NCI-H2081 treated with DMSO at 0.1 percent for 48 hours (cell line): ENCODE measurements at places on chromosomes 1 and 21.

DNA sequence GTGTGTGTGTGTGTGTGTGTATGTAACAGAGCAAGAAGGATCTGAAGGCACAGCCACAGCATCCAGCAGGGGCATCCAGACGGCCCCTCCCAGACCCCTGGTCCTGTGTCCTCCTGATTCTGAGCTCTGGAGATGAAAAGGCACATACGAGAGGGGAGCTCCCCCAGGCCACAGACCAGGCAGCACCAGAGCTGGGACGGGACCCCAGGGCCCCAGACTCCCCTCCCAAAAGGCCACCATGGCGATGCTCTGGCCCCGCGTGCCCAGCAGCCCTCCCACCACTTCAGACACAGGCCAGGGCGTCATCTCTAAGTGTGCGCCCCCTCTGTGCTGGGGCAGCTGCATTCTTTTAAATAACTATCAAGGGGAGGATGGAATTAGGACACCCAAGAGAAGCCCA, 245.8 kb downstream of the MATN1 start:
- no peak for DNase-seq

DNA sequence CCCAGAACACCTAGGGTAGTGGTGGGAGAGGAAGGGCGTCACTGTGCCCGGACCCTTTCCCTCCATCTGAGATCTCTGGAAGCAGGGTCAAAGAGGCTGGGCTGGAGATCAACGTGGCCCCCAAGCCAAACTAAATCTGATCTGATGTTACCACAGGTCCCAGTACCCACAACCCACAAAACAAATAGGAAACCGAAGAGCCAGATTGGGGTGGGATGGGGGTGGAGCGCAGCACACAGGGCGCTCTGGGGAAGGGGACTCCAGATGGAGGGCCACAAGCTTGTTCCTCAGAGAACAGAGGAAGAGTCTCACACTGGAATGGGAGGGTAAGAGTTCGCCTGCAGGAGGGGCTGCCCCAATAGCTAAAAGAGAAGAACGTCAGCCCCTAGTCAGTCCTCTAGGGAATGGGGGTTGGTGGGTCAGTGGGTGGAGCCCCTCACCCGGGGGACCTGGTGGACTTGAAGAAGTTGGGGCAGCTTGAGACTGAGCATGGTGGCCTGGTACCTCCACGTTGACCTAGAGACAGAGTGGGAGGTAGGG, 1.5 kb downstream of the PAQR6 start:
- no peak for DNase-seq

- no peak for DNase-seq
These were observed 428.5 kb upstream of the RGS18 start for GRCh38 chr1:191729742-191730141.

DNA sequence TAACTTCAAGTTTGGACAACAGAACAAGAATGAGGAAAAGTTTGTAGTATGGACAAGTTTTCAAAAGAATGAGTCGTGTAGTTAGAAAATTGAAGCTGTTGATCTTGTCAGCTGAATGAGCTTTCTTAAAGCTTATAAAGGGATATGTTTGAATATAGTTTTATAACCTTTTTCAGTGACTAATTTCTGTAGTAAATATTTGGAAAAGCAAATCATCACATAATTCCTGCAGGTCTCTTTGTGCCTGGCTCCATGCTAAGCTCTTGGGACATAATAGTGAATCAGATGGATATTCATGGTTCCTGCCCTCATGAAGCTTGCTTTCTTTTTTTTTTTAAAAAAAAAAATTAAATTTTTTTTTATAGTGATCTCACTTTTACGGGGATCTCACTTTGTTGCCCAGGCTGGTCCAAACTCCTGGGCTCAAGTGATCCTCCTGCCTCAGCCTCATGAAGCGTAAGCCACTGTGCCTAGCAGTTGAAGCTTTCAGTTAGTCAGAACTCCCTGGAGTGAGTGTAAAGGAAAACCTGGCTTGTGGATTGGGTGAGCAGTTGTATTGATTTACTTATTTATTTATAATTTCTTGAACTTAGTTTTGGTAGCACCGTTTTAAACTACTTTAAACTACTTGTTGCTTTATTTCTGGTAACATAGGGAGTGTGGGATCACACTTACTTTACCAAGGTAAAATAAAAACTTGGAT, 15.5 kb downstream of the DYRK1A start:
- no peak for DNase-seq

DNA sequence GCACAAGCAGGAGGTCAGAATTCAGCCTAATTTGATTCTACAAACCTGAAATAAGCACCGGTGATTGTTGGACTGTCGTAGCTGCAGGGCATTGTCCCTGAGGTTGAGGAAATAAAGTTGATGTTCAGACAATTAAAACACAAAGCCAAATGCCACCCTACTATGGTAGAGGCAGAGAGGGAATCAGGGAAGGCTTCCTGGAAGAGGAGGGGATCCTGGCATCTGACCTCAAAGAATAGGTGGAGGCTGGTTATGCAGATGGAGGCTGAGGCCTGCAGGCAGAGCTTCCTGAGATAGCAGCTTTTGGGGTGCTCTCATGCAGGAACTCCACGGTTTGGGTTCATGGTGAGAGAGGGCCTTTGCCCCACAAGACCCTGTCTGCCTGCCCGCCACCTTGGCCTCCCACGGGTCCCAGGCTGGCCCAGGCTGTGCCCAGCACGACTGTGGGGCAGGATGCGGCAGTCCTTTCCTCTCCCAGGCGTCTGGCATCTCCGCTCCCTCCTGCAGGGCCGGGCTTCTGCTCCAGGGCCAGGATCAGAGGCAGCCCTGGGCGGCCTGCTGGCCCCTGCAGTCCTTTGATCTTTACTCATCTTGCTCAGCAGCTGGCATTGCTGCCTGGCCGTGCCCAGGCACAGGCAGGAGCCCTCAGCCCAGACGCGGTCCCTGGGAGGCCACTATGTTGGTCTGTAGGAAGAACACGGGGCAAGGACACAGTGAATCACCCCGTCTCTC, 134.1 kb upstream of the VAMP3 start:
- no peak for DNase-seq

GRCh38 chr21:28344985-28345384, 647.7 kb downstream of the LTN1 start:
- DNase-seq = no peak

GRCh38 chr1:179121159-179121938, 39.5 kb downstream of the TOR3A start:
- DNase-seq = no peak

- no peak for DNase-seq
These were observed 52.5 kb downstream of the MRPL37 start for GRCh38 chr1:54252371-54252936.

GRCh38 chr21:36640721-36641244, 58.1 kb upstream of the SIM2 start:
- DNase-seq = no peak

- DNase-seq = no peak
These were observed 4.0 kb upstream of the CAP1 start for GRCh38 chr1:40036574-40036973.

GRCh38 chr1:235473806-235474205, 30.4 kb downstream of the B3GALNT2 start:
- DNase-seq = no peak

DNA sequence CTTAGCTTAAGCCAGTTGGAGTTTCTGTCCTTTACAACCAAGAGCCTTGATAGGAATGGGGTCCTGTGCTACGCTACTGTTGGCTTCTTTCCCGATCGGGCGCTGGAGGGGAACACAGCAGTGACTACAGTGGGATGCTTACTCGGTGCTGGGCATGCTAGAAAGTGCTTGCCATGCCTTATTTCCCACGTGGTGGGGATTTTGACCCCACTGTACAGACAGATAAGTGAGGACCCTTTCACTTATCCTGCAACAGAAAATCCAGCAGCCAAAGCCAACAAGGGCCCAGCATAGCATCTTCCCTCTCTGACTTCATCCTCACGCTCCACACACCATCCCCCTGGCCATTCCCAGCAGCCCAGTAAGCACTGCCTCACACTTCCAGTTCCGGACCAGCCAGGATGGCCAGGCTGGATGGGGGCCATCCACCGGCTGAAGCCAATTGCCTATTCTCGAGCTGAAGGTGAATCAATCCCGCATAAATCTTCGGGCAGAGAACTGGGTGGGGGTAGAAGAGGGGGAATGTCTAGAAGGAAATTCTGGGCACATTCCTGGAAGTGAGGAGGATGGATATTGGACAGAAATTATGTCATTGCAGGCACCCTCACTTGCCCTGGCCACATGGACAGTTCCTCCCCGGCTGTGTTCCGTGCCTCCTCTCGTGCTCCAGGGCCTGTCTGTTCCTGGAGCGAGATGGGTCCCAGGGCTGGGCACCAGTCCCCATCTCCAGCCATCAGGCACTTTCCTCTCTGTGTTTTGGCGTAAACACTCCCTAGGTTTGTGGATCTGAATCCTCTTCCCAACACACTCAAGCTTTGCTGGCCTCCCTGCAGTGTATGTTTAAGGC, 2.0 kb upstream of the ABCG1 start:
- no peak for DNase-seq

GRCh38 chr1:179814546-179814838, 63.1 kb downstream of the TOR1AIP2 start:
- peak; percentile 40 for DNase-seq

DNA sequence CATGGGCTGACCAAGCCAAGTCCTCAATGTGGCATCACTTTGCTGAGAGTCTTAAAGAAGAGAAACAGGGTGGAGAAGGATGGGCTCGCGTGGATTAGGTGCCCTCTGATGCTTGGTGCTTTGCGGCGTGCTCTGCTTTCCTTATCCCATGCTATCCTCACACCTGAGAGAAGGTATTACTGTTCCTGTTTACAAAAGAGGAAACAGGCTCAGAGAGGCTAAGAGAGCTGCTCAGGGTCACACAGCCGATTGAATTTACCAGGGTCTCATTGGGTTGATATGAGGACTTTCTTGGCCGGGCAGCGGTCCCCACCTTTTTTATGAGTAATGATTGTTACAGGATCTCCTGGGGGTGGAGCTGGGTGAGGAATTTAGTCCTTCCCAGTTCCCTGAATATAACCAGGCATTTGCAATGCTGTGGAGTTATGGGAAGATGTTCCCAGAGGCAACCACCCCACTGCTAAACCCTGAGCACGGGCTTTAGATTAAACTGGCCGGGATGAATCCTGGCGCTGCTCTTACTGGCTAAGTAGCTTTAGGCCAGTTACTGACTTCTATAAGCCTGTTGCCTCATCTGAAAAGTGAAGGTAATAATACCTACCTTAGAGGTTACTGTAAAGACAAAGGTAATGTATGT, 4.5 kb downstream of the ASCL5 start:
- no peak for DNase-seq

GRCh38 chr21:38342739-38343138, 85.9 kb downstream of the KCNJ15 start:
- DNase-seq = no peak

DNA sequence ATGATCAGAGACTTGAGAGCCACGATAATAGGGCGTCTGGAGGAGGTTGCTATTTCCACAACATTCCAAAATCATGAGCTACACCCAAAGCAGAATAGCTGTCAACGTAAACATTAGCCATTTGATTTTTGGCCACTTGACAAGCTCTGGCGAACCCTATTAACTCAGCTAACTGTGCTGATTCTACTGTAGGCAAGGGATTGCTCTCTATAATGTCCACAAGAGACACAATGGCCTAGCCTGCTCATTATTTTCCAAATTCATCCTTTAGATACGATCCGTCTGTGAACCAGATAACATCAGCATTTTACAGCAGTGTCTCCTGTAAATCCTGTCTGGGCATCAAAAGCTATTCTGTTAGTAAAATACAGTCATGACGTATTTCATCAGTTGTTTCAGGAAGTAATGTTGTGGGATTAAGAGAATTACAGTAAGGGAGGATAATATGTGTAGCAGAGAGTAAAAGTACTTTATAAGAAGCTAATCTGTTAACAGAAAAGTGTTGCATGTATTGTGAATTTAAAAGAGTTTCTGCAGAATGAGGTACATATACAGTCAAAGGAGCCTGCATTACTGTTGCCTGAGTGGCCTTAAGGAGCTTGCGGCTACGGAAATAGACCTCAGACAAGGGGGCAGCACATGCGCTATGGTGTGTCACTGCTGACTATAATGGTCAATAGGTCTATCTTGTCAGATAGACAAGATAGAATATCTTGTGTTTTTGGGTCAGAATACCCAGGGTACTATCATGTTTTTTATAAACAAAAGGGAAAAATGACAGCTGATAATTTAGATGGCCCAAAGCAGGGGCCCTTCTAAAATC, 44.9 kb upstream of the TINAGL1 start:
- no peak for DNase-seq

- DNase-seq = no peak
These were observed 906.0 kb downstream of the ADGRL2 start for GRCh38 chr1:82706741-82707140.

- DNase-seq = no peak
These were observed 10.4 kb downstream of the NR5A2 start for GRCh38 chr1:200037904-200038303.

- DNase-seq = no peak
These were observed 210.2 kb downstream of the GREM2 start for GRCh38 chr1:240401731-240402130.

DNA sequence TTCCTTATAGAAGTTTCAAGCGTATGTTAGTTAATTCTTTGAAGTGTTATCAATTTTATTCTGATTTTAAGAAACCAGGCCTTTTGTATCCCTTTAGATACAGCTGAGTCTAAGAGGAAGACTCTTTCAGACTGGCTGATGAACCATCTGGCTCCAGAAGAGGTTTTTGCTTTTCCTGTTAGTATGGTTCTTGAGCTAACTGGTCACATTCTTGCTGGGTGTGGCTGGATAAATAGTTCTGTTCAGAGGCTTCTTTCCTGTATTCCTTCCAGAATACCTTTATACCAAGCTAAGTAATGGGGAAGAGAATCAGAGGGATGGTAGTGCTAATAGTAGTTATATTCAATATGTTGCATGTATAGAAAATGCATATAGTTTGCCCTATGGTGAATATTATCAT, 12.4 kb downstream of the HS2ST1 start:
- DNase-seq = no peak

GRCh38 chr1:8423269-8423691, 105.4 kb downstream of the SLC45A1 start:
- DNase-seq = no peak

DNA sequence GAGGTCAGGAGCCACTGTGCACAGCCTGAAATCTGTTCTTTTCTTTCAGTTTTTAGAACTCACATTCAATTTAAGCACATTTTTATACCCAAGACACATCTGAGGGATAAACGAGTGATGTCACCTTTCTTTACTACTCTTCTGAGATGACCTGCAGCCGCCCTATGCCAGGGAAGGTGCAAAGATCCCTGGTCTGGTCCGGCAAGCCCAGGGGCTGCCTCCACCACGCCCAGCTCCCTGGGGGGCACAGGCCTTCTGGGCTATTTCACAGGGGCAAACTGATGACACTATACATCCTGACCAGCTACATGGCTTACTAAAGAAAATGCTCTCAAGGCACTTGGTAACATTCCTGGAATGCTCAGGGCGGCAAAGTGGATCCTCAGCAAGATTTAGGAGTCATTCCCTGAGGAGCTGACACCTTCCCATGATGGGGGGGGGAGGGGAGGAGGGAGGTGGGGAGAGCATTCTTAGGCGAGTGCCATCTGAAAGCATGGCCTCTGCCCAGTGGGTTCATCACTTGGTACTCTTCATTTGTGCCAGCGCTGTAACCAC, 11.3 kb downstream of the MRAP start:
- no peak for DNase-seq
